Activated CD4-positive, alpha-beta T cell treated with anti-CD3 and anti-CD28 coated beads, Interleukin-2, amount 50 U/mL, for 16 hours (primary cell): ENCODE measurements at places on chromosomes 3 and 15.

DNA sequence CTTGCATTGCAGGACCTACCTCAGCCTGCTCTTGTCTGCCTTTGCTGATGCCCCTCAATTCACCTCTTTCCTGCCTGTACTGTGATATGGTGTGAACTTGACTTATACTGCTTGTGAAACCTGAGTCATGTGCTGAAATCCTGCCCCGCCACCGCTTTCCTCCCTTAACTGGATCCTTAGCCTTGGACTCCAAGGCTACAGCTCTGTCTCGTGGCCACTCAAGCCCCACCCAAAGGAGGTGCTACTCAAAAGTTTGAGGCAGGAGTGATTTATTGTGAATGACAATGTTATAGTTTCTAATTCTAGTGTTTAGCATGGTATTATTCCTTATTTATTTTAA, 56.1 kb downstream of the MYZAP start:
- no peak for DNase-seq

- DNase-seq = no peak
These were observed 511.6 kb upstream of the MDFIC2 start for GRCh38 chr3:70824078-70824477.

- no peak for DNase-seq
These were observed 1068.6 kb upstream of the CADM2 start for GRCh38 chr3:83890039-83890762.

- DNase-seq = no peak
These were observed 76.8 kb upstream of the HRH1 start for GRCh38 chr3:11077466-11077865.

- DNase-seq = no peak
These were observed 188.4 kb downstream of the CPNE4 start for GRCh38 chr3:131846296-131846924.
